ENCODE measurements at places on chromosomes 4 and X.

GRCh38 chr4:27066591-27066990 is 205.9 kb downstream of the STIM2 start:
- DNase-seq = no peak

GRCh38 chrX:149472625-149473024 is 32.5 kb downstream of the IDS start:
- no peak for DNase-seq

DNA sequence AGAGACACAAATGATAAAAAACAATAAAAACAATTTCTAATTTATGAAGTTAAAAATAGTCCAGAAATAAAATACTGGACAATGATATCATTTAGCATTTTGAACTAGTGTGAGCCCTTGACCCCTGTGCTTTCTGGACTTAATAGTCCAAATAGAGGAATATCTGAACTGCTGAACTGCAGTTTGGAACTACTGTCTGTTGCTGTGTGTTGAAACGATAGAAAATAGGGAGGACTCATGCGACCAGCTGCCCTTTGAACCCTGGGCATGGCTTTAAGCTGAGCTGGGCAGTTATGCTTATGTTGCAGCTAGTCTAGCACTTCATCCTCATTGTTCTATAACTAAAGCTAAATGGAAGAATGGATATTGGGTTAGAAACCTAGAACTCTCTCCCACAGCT is 99.5 kb downstream of the FMR1NB start:
- no peak for DNase-seq

DNA sequence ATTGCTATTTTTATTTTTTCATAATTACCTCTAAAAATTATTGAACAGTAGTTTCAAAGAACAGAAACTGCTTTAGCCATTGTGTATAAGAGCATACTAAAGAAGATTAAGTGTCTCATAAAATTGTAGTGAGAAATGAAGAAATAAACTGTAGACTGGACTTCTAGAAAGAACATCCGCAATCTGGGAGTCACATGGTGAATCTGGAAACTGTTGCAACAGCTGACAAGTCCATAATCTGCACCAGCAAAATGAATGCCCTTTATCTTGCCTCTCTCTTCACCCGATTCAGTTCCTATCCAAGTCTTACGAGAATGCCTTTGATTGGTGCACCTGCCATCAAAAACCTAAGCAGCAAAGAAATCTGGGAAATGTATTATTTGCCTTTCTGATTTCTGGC is 312.9 kb downstream of the NAF1 start:
- DNase-seq = no peak

GRCh38 chr4:153448003-153448731 is 18.0 kb upstream of the TMEM131L start:
- peak; percentile 46 for DNase-seq

DNA sequence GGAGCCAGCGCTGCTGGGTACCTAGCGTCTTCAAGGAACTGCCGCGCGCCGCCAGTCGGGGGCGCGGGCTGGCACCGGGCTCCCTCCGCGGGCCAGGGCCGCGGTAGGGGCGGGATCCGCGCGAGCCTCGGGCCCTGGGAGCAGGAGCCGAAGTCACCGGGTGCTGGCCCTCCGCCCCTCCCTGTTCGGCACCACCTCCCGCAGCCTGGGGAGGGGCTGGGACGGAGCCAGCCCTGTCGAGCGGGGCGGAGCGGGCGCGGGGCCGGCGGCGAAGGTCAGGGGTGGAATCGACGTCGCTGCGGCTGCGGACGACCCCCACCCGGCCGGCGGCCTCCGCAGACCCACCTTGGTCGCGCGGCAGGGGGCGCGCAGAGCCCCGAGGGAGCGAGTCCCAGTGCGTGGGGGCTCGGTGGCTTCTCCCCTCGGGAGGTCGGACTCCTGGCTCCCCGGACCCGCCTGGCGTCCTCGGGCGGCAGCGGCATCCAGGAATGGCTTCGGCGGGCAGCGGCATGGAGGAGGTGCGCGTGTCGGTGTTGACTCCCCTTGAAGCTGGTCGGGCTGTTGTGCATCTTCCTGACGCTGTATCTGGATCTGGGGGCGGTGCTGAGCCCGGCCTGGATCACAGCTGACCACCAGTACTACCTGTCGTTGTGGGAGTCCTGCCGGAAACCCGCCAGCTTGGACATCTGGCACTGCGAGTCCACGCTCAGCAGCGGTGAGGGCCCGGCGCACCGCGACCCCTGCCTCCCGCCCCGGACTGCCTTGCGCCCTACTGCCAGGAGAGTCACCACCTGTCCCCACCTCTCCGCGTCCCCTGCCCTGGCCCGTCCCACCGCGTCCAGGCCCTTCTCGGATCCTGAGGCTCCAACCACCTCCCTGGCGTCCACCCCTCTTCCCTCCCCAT is 50.5 kb upstream of the FAM47C start:
- DNase-seq = no peak

DNA sequence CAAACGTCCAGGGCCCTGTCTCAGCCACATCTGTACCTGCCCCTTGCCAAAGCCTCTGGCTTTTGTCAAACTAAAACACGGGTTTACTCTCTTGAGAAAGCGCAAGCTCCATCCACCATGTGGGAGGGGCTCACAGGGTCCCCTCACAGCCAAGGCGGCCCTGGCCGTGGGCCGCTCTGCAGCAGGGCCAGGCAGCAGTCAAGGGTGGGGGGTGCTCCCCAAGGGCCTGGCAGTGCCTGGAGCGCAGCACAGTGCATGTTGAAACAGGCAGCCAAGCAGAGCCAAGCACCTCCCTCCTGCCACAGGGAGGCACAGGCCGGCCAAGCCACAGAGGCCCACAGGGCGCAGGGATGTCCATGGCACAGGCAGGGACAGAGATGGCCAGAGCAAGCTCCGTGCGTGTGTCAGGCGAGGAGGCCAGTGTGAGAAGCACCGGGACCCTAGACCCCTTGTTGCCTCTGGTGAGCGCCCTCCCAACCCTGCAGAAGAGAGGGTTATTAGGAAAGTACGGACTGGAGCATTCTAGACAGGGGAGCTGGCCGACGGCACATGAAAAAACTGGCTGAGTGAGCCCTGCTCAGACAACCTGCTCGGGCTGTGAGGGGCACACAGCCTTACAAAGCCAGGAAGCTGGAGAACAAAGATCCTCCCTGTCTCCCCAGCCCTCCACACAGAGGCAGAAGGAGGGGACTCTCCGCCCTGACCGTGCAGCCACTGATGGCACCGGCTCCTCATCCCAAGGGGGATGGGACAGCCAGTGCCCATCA is 39.0 kb downstream of the FAM53A start:
- DNase-seq = no peak
